Gastrocnemius medialis (tissue), 4 donors: ENCODE measurements at places on chromosomes 12 and 14.

DNA sequence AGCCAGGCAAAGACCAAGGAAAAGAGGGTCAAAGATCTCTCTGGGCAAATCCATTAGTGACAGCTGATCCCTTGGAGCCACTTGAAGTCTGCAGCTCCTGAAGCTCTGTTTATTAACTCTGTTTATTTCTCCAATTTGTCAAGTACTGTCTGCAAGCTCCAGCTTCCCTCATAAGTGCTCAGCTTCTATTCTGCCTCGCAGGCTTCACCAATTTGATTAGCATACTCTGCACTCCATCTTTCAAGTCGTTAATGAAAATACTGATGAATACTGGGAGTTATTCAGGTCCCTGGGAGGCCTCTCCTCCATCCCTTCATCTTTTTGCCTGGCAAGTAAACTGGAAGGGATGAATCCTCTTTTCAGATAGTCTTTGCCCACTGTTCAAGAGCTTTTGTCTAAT is 54.3 kb downstream of the TTC9 start:
- no peaks in the 10 kb centered on the region for H3K27me3 ChIP-seq
- H3K27ac ChIP-seq, result no peak overlapping the region
- no peaks in the 10 kb centered on the region for H3K4me1 ChIP-seq
- DNase-seq, result no peak
- H3K4me3 ChIP-seq, result no peak overlapping the region

DNA sequence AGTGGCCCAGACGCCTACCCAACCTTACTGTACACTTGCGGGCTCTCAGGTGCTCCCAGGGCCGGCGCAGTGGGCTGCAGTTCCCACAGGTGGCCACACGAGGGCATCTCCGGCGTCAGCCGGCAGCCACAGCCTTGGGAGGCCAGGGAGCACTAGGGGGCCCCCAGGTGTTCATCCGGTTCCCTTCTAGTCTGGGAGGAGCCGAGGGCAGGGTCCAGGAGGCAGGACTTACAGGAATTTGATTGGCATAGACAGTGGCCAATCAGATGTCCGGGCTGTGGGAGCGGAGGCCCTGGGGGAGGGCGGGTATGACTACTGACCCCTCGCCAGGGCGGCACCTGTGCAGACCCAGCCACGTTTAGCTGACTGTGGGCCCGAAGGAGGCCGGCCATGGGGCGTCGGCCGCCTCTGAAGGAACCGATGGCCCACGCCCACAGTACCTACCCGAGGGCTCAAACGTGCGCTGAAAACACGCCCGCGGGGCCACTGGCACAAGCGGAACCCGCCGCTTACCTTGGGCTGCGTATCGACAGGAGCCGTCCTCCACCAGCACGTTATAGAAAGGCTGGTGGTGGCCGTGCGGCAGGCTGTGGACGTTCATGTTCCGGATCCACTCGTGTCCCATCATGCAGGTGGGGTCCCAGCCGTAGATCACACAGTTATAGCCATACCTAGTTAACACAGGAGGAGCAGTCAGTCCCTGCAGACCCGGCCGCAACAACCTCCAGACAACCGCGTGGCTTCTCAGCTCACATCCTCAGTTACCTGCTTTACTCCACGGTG is 34.8 kb downstream of the FBXO21 start:
- H3K36me3 ChIP-seq, result peaks cover 55% of the 10 kb centered on the region
- no peaks in the 10 kb centered on the region for H3K4me1 ChIP-seq
- no peaks in the 10 kb centered on the region for H3K27me3 ChIP-seq
- no peak overlapping the region for H3K4me3 ChIP-seq
- peak; percentile 27 for DNase-seq

DNA sequence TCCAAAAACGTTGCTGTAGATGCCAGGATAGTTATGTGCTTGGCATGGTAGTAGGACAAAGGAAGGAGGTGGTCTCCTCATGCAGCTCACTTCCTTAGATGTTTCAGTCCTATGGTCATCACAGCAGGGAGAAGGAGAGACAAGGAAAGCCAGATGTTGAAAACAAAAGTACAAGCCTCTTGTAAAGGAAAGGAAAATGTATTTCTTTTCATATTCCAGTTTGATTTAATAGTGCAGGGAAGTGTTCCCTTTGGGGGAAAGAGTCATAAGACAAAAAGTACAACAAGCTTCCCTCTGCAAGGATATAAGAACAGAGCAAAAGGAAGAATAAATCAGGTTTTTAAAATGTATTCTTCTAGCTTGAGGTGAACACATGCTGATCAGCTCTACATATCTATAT is 8.6 kb upstream of the TMCC3 start:
- H3K4me1 ChIP-seq, result peaks cover 7% of the 10 kb centered on the region
- no peak overlapping the region for H3K27ac ChIP-seq
- H3K4me3 ChIP-seq, result no peak overlapping the region
- no peaks in the 10 kb centered on the region for H3K36me3 ChIP-seq
- H3K27me3 ChIP-seq, result no peaks in the 10 kb centered on the region

DNA sequence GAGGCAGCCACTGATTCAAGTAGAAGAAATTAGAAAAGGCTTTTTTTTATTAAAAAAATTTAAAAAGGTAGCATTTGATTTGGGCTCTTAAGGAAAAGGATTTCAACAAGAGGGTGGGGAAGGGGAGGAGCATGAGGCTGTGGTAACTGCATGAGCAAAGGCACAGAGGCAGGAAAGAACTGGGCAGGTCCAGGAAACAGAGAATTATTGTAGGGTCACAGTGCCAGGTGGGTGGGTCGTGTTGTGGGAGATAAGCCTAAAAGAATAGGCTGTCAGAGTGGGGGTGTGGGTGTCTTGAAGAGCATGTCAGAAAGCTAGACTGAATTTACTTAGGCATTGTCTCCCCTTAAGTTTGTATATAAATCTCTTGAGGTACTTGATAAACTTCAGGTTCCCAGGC is 7.8 kb downstream of the LIMA1 start:
- no peaks in the 10 kb centered on the region for H3K27me3 ChIP-seq
- no peak for DNase-seq
- no peaks in the 10 kb centered on the region for H3K36me3 ChIP-seq
- peaks cover 33% of the 10 kb centered on the region for H3K4me1 ChIP-seq
- H3K27ac ChIP-seq, result peak overlapping the region; percentile 46

DNA sequence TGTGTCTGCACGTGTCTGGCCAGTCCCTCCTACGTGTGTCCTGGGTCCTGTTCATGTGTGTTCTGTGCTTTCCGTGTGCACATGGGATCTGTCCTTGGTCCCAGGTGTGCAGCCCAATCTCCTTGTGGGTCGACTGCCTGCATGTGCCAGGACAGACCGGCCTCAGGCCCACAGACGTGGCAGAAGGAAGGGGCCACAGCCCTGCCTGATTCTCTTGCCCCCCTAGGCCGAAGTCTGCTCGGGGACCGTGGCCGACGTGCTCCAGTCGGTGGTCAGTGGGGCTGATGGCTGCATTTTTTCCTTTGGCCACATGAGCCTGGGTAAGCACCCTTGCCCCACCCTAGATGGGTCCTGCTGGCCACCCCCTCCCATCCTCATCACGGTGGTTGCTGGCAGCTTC is 34.0 kb downstream of the KIF26A start:
- no peak overlapping the region for H3K27ac ChIP-seq
- H3K36me3 ChIP-seq, result no peaks in the 10 kb centered on the region
- no peak overlapping the region for H3K4me3 ChIP-seq
- no peak for DNase-seq

GRCh38 chr12:116448165-116448739 is 110.9 kb upstream of the MAP1LC3B2 start:
- H3K36me3 ChIP-seq, result no peaks in the 10 kb centered on the region
- H3K4me1 ChIP-seq, result no peaks in the 10 kb centered on the region
- no peaks in the 10 kb centered on the region for H3K27me3 ChIP-seq

GRCh38 chr12:113262710-113263109 is 41.4 kb downstream of the TPCN1 start:
- peak overlapping the region; percentile 91 for H3K27ac ChIP-seq
- H3K36me3 ChIP-seq, result no peaks in the 10 kb centered on the region
- peaks cover 45% of the 10 kb centered on the region for H3K4me1 ChIP-seq
- no peak overlapping the region for H3K4me3 ChIP-seq
- no peaks in the 10 kb centered on the region for H3K27me3 ChIP-seq
- DNase-seq, result no peak

DNA sequence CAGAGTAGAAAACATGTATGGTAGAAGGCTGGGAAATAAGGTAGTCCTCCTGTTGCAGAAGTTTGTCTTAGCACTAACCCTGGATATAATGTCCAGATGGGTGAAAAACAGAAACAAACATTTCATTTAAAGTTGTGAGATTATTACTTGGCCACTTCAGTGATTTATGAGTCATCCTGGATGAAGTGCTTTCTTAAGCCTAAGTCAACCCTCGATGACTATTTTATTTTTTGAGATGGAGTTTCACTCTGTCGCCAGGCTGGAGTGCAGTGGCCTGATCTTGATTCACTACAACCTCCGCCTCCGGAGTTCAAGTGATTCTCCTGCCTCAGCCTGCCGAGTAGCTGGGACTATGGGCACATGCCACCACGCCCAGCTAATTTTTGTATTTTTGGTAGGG is 10.2 kb downstream of the DLST start:
- H3K36me3 ChIP-seq, result peaks cover 77% of the 10 kb centered on the region
- H3K4me1 ChIP-seq, result peaks cover 21% of the 10 kb centered on the region
- H3K27me3 ChIP-seq, result no peaks in the 10 kb centered on the region
- DNase-seq, result no peak

DNA sequence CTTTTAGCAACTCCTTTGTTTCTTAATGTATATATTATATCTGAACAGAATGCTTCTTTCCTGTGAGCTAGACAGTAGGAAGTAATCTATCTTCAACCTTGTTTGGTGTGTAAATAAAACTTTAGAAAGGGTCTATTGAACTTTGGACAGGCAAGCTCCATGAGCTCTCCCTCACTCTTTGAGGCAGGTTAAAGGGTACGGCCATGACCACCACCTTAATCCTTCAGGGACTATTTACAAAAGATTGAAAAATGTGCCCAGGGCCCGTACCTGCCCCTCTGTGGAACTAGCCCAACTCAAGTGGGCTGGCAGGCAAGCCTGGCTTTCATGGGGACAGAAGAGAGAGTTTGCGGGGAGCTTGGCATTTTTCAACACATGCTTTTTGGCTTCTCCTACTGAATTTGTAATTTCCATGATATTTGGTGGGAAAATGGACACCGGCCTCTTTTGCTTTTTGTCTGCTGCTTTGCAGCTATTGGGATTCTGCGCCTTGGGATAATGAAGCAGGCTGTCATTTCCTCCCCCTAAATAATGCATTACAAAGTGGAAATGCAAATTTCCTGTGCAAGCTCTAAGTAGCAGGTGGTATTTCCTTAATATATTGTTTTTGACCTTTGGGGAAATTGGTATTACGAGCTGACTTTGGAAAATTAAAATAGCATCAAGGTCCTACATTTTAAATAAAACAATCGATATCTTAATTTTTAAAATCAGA is 106.0 kb downstream of the HMGA2 start:
- H3K27me3 ChIP-seq, result no peaks in the 10 kb centered on the region
- no peaks in the 10 kb centered on the region for H3K4me1 ChIP-seq
- no peaks in the 10 kb centered on the region for H3K36me3 ChIP-seq
- H3K27ac ChIP-seq, result no peak overlapping the region

GRCh38 chr14:103149351-103150237 is 26.3 kb downstream of the TNFAIP2 start:
- H3K4me3 ChIP-seq, result no peak overlapping the region
- H3K4me1 ChIP-seq, result peaks cover 2% of the 10 kb centered on the region
- DNase-seq, result no peak
- no peaks in the 10 kb centered on the region for H3K27me3 ChIP-seq
- no peak overlapping the region for H3K27ac ChIP-seq

GRCh38 chr12:52216100-52216499 is 16.9 kb upstream of the KRT7 start:
- peak; percentile 3 for DNase-seq
- H3K27ac ChIP-seq, result no peak overlapping the region
- H3K4me1 ChIP-seq, result peaks cover 6% of the 10 kb centered on the region
- no peaks in the 10 kb centered on the region for H3K27me3 ChIP-seq
- H3K36me3 ChIP-seq, result no peaks in the 10 kb centered on the region
- no peak overlapping the region for H3K4me3 ChIP-seq

- no peak for DNase-seq
- H3K4me1 ChIP-seq, result no peaks in the 10 kb centered on the region
- no peak overlapping the region for H3K4me3 ChIP-seq
- H3K36me3 ChIP-seq, result no peaks in the 10 kb centered on the region
These were observed 43.7 kb upstream of the ELK3 start for GRCh38 chr12:96150442-96150841.

DNA sequence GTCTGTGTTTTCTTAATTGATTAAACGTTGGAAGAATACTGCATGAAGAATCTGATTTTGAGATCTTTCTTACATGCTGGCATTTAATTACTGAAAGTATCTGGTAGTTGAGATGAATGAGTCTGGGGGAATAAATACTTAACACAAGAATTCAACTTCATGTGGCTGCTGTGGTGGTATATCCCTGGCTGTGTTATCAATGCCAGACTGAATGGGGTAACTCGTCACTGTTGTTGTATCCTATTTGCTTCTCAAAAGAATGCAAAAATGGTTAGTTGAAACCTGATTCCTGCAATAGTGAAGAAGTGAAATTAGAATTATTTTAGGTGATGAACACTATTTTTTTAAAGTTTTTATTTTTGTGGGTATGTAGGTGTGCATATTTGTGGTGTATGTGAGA is 72.5 kb downstream of the HMGA2 start:
- H3K27ac ChIP-seq, result no peak overlapping the region
- H3K4me3 ChIP-seq, result no peak overlapping the region
- H3K27me3 ChIP-seq, result no peaks in the 10 kb centered on the region
- H3K4me1 ChIP-seq, result peaks cover 13% of the 10 kb centered on the region
- no peaks in the 10 kb centered on the region for H3K36me3 ChIP-seq

DNA sequence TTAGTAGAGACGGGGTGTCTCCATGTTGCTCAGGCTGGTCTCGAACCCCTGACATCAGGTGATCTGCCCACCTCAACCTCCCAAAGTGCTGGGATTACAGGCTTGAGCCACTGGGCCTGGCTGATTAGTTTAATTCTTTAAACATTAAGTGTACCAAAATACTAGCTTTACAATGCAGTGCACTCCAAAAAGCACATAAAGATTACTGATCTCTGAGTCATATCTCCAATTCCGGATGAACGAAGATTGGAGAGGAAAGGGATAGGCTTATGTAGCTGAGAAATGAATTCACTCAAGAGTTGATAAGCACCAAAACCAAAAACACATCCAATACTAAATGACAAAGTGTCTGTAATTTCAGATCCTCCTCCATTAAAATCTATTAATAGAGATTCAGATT is 15.1 kb downstream of the NAV3 start:
- no peaks in the 10 kb centered on the region for H3K27me3 ChIP-seq
- no peak overlapping the region for H3K27ac ChIP-seq
- H3K36me3 ChIP-seq, result no peaks in the 10 kb centered on the region
- DNase-seq, result no peak

DNA sequence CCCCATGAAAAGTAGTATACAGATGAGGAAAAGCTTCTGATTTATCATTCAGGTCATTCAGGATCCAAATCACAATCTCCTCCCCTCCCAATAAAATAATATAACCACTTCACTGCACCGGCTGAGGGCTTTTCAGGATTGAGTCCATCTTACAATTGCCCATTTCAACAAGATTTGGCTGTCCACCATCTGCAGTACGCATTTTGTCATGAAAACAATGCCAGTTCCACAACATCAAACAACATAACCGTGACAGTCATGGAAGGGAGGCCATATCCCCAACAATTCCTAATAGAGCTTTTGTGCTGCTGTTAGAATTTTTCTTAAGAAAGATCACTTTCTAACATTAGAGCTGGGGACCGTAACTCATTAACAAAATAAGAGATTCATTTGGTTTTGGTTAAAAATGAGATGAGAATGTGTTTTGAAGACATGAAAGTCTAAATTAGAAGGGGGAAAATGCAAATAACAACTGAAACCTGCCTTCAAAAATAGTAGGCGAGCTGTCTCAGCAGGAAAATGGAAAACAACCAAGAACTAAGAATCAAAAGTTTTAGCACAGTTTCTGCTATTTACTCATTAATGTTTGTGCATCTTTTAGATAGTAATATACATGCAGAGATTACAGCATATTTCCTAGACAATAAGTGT is 38.3 kb upstream of the TMTC2 start:
- DNase-seq, result no peak
- H3K4me3 ChIP-seq, result no peak overlapping the region
- no peaks in the 10 kb centered on the region for H3K4me1 ChIP-seq
- H3K27me3 ChIP-seq, result no peaks in the 10 kb centered on the region
